SK-N-MC (cell line): ENCODE measurements at places on chromosomes 1 and 21.

DNA sequence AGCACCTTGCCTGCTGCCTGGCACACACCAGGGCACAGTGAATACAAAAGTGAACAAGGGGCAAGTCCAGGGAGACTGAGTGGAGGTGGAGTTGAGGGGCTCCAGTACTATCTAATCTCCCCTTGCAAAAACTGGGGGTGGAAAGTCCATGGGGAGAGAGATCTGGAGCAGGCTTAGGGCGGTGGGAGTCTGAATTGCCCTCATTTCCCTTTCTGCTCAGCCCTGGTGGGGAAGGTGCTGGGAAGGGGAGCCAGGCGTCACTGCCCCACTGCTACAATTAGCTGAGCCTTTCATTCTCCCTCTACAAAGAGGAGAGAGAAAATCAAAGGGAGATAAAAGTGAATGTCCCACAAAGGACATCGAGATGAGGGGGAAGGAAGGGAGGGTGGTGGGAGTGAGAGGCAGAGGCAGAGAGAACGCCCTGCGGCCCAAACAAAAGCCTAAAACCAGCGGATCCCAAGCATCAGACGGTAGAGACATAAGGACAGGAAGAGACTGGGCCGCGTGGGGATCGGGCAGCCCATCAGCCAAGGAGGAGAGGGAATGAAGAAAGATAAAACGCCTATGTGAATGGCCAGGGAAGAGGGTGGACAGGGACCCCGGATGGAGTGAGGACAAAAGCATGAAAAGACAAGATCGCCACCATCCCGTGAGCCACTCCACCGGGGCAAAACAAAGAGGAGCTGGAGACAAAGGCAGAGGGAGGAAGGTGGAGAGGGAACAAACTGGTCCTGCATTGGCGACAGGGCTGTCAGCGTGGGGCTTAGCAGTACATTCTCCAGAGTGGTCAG, 46.8 kb upstream of the SOX13 start:
- DNase-seq: no peak

DNA sequence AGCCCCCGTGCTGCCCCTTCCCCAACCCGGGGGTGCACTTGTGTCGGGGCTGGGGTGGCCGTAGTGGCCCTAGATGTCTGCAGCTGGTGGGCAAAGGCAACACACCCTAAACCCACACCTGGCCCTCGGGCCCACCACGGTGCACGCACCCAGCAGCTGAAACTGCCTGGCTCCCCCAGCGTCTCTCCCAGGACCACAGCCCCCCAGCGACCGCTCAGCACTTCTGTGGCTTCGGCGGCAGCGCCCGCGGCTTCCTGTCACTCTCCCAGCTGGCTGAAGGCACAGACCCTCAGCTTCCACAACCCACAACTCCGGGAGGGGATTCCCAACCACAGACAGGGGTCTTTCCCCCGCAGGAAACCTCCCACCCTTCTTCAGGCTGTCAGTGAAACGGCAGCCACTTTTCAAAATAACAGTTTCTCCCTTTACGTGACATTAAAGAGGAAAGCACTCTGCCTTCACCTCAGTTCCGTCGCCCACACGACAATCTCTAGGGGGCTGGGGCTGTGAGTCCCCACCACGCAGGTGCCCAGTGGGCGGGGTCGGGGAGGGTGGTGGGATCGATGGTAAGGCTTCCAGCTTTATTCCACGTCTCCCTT, 40.7 kb upstream of the COL6A2 start:
- no peak for DNase-seq

DNA sequence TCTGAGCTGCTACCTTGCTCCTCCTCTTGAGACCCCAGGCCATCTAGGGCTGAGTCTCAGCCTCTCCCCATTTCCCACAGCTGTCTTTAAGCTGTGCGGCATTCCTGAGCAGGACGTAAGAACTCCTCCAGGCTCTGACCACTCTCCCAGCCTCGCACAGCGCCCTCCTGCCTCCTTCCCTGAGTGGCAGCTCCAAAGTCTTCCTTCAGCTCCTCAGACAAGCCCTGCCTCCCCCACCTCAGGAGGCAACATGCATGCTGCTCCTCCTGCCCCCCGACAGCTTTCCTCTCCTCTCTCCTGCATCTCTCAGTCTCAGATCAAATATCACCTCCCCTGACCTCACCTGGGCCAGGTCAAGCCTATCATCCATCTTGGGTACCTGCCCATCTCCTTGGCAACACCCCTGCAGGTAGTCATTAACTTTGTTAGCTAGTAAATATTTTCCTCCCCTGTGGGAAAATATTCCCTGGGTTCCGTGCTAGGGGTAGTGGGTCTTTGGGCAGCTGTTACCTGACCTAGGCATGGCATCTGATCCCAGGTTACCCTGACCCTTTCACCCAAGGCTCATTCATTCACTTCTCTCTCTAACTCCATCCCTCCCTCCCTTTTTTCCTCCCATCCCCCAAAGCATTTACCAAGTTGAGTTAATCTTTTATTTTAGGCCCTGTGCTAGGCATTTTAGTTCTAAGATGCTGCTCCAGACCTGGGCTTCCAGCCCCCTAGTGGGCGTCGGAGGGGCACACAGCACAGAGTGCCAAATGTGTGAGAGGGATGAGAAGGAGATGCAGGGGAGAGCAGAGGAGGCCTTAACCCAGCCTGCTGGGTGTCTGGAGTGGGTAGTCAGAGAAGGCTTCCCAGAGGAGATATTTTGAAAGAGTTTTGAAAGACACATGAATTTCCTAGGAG, 419.9 kb downstream of the PTPRU start:
- DNase-seq: no peak

- no peak for DNase-seq
Observed at GRCh38 chr1:15501208-15502032, 22.6 kb downstream of the CASP9 start.

DNA sequence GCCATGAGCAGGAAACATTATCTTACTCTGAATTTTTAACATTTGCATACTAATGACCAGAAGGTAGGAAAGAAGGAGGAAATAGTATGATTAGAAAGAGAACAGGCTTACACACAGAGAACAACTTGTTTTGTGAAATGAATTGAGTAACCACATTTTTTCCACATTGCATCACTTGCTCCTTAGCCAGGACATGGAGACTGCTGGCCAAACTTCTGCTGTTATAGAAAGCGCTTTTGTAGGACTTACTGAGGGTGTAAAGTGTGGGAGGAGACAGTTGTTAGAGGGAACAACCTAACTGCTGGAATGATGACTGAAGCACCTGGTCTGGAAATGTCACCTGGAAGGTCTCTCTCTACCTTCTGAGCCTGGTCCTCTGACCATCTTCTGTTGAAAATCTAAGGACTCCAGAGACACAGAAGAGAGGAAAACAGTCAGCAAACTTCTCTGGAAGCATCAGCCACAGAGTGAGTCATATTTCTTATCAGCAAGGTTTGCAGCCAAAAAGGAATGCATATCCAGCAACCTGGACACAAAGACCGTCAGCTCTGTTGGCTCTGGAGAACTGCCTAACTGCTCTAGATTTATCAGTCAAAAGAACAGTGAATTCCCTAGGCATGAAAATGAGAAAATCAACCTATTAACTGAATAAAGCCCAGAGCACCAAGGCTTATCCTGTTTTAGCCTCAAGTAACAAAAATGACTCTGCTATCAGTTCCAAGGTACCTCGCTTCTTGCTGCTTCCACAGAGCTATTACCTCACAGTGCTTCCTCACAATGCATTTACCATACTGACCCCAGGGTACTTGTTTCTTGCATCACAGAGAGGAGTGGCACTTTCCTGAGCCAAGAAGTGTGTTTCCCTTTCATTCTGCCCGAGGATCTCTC, 88.0 kb upstream of the SLFNL1 start:
- no peak for DNase-seq

DNA sequence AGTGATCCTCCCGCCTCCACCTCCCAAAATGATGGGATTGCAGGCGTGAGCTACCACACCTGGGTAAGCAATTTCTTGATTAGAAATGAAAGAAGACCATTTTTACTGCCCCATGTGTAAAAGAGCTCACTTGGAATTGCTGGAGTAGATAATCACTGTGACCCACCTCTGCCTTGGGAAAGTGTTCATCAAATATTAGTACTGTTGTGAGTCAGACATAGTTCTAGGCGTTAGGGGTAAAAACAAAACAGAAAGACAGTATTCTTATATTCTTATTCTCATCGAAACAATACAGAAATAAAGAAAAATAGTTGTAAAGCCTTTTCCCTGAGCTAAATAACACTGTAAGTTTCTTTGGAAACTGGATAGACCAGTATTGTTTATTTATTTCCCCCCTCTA, 36.2 kb downstream of the CELF3 start:
- no peak for DNase-seq

DNA sequence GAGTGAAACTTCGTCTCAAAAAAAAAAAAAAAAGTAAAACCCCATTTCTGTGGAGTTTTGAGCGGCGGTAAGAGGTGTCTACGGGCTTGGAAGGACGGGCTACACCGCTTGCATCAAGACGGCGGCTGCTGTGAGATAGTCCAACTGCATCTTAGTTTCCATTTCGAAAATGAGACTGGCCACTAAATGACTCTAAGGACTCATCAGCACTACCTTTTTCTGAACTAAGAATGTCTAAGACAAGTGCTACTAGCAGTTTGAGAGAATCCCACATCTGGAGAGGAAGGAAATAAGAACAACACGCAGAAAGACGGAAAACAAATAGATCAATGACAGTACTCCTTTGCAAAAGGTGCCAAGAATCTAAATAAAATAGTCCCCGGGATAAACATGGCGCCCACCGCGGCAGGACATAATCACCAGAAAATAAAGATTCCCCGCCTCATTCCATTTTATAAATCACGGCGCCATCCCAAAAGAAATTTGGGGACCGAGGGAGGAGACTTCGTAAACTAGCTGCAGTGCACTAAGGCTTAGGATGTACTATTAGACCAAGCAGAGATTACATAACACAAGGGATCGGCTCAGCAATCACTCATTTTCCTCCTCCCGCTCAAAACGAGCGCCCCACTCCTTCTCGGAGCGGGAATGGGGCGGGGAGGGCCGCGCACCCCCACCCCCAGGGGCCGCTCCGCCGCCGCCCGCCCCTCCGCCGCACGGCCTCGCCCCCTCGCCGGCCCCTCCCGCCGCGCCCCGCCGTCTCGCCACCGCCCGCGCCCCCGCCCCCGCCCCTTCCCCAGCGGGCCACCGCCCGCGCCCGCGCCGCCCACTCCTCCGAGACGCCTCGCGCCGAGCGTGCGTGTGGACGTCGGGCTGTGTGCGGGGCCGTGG, 1.1 kb downstream of the POGZ start:
- DNase-seq: peak; percentile 77

- DNase-seq: no peak
Observed at GRCh38 chr1:100229681-100230443, 19.8 kb downstream of the DBT start.
